ENCODE measurements at places on chromosomes 1 and 21.
A peak's percentile ranks its signal among the peaks of the same experiment; 100 is the strongest.

DNA sequence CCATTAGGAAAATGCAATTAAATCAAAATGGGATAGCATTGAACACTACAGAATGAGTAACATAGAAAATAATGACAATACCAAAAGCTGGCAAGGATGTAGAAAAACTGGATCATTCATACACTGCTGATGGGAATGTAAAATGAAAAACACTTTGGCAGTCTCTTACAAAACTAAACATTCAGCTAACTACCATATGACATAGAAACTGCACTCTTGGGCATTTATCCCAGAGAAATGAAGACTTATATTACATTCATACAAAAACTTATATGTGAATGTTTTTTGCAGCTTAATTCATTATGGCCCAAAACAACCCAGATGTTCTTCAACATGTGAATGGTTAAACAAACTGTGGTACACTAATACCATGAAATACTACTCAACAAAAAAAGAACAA, 66.4 kb downstream of the ANKRD13C start:
- no peak for DNase-seq

- no peak for DNase-seq
Observed at GRCh38 chr1:241715956-241716355, 63.9 kb downstream of the WDR64 start.

- DNase-seq = no peak
Observed at GRCh38 chr1:159900755-159901360, 893 bp upstream of the CFAP45 start.

- peak; percentile 85 for DNase-seq
Observed at GRCh38 chr1:20151906-20152598, 12.9 kb downstream of the PLA2G2F start.

All from stimulated activated CD4-positive, alpha-beta T cell treated with anti-CD3 and anti-CD28 coated beads, Interleukin-2, amount 100 ng/mL, for 24 hours (primary cell).